Vagina (tissue), 2 donors: ENCODE measurements at places on chromosomes 4 and X.

- no peak for DNase-seq
- no peaks in the 10 kb centered on the region for H3K27me3 ChIP-seq
- H3K4me1 ChIP-seq: no peaks in the 10 kb centered on the region
- H3K36me3 ChIP-seq: no peaks in the 10 kb centered on the region
- H3K4me3 ChIP-seq: no peak overlapping the region
Measured at GRCh38 chrX:9816084-9816700, 30.0 kb downstream of the SHROOM2 start.

DNA sequence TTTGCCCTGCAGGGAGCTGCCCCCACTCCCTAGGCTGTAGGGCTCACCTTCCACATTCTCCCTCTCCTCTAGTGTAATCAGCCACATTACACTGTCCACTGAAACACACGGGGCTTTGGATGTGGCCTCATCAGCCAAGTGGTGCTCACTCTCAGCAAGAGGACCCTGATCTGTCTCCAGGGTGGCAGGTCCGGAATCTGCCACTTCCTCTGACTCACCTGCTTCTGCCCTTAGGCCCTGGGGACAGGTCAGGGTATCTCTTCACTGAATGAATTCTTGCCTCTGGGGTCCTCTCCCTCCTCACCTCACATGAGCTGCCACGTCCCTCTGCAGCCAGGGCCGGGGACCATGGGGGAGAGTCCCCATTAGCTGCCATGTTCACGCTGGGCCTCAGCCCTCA lies 15.9 kb downstream of the ZNF41 start:
- H3K4me3 ChIP-seq: no peak overlapping the region
- no peaks in the 10 kb centered on the region for H3K36me3 ChIP-seq
- no peaks in the 10 kb centered on the region for H3K27me3 ChIP-seq
- no peaks in the 10 kb centered on the region for H3K4me1 ChIP-seq

DNA sequence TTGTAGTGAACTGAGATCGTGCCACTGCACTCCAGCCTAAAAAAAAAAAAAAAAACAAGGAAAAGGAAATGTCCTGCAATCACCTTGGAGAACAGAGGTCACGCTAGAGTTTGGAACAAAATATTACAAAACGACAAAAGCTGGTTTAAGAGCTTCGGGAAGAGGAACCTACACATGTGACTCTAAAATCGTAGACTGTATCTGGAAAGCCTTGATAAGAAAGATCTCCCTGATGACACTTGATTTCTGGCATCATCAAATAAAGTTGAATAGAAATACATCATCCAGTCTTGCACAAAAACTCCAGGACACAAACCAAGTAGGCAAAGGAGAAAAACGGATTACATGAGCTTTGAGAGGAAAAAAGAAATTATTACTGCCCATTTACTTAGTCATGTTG lies 31.1 kb upstream of the DOCK11 start:
- no peak overlapping the region for H3K4me3 ChIP-seq
- no peaks in the 10 kb centered on the region for H3K27me3 ChIP-seq

DNA sequence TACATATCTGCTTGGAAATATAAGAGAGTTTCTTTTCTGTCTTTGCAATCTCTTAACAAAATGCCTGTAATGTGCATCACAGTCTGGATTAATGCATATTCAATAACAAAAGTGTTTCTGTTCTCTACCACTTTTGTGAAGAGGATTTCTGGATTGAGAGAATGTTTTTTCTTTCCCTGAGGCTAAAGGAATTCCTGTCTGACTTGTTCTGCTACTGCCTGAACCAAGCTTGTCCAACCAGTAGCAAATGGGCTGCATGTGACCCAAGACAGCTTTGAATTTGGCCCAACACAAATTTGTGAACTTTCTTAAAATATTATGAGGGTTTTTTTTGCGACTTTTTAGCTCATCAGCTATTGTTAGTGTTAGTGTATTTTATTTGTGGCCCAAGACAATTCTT lies 1133.9 kb downstream of the SH3BGRL start:
- H3K4me3 ChIP-seq: no peak overlapping the region
- no peak for DNase-seq
- no peaks in the 10 kb centered on the region for H3K4me1 ChIP-seq

GRCh38 chrX:104187931-104188330 lies 21.7 kb downstream of the FAM199X start:
- H3K4me1 ChIP-seq: no peaks in the 10 kb centered on the region
- DNase-seq: no peak
- H3K27ac ChIP-seq: no peak overlapping the region
- no peaks in the 10 kb centered on the region for H3K27me3 ChIP-seq

GRCh38 chrX:39946822-39947221 lies 150.9 kb downstream of the BCOR start:
- H3K27me3 ChIP-seq: no peaks in the 10 kb centered on the region
- H3K27ac ChIP-seq: no peak overlapping the region
- no peak for DNase-seq
- H3K4me3 ChIP-seq: no peak overlapping the region

- H3K27ac ChIP-seq: no peak overlapping the region
- peaks cover 21% of the 10 kb centered on the region for H3K4me1 ChIP-seq
- no peak overlapping the region for H3K4me3 ChIP-seq
- H3K36me3 ChIP-seq: no peaks in the 10 kb centered on the region
- no peak for DNase-seq
Measured at GRCh38 chrX:130117166-130117565, 6.9 kb upstream of the ELF4 start.

GRCh38 chrX:18929775-18930174 lies 54.1 kb downstream of the PHKA2 start:
- no peaks in the 10 kb centered on the region for H3K4me1 ChIP-seq
- no peaks in the 10 kb centered on the region for H3K27me3 ChIP-seq
- H3K4me3 ChIP-seq: no peak overlapping the region
- H3K27ac ChIP-seq: no peak overlapping the region

- no peaks in the 10 kb centered on the region for H3K4me1 ChIP-seq
- no peak for DNase-seq
- no peaks in the 10 kb centered on the region for H3K36me3 ChIP-seq
- H3K4me3 ChIP-seq: no peak overlapping the region
Measured at GRCh38 chr4:117610706-117611308, 423.5 kb upstream of the NDST3 start.

DNA sequence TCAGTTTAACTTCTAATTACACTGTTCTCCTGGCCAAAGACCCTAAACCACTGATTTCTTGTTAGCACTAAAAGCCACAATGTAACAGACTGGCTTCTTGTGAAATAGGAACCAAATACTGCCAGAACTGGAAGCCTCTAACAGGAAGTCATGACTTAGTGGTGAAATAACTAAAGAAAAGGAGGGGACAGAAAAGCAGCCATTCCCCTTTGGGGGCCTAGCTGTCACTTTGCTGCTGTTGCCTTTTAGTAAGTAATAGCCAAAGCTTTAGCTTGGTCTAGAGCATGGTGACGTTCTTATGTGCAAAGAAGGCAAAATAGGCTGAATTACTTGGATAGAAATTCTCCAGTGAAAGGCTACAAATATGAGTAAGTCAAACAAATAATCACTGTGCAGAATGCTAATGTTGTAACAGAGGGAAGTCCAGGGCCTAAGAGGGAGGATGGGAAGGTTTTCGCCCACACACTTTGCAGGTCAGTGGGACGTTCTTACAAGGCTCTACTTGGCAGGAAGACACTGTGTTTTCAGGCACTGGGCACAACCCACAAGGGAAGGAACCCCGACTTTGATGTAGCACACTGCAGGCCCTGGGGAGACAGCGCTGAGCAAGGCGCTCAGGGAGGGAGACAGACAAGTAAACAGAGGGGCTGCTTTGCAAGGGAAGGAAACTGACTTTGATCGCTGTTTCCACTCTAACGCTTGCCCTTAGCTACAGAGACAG lies 16.7 kb downstream of the GAB3 start:
- peak overlapping the region; percentile 55 for H3K27ac ChIP-seq
- no peaks in the 10 kb centered on the region for H3K27me3 ChIP-seq
- peaks cover 32% of the 10 kb centered on the region for H3K4me1 ChIP-seq
- no peak overlapping the region for H3K4me3 ChIP-seq
- no peak for DNase-seq
- H3K36me3 ChIP-seq: no peaks in the 10 kb centered on the region
